ENCODE measurements at places on chromosomes 13 and 19.

DNA sequence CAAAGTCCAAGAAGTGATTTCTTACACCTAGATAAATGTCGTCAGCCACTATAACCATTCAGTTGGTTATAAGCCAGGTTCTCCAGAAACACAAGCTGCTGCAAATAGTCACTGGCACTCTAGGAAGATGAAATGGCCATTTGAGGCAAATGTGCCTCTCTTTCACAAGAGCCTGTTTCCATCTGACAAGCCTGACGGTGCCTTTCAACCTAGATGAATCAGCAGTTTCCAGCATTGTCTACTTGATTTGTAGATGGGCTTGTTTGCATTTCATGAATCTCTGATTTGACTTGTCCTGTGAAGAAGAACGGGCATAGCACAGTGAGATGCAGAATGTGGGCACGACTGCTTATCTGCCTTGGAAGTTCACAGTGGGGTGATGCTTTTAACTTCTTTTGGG, 327.2 kb downstream of the LMO7 start:
- DNase-seq = no peak

- no peak for DNase-seq
Measured at GRCh38 chr13:36829753-36830152, 10.7 kb downstream of the RFXAP start.

DNA sequence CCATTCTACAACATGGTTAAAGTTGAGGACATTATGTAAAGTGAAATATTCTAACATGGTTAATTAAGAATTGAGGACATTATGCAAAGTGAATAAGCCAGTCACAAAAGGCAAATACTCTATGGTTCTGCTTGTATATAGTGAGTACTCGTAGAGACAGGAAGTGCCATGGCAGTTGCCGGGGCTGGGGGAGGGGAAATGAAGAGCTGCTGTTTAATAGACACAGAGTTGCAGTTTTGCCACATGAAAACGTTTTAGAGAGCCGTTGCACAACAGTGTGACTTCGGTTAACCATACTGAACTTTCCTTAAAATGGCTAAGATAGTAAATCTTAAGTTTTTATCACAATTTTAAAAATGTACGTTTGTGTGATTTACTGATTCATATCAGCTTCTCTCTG, 176.9 kb downstream of the SHISA2 start:
- DNase-seq = peak; percentile 26

- no peak for DNase-seq
Measured at GRCh38 chr13:101773062-101773461, 320.6 kb downstream of the ITGBL1 start.

DNA sequence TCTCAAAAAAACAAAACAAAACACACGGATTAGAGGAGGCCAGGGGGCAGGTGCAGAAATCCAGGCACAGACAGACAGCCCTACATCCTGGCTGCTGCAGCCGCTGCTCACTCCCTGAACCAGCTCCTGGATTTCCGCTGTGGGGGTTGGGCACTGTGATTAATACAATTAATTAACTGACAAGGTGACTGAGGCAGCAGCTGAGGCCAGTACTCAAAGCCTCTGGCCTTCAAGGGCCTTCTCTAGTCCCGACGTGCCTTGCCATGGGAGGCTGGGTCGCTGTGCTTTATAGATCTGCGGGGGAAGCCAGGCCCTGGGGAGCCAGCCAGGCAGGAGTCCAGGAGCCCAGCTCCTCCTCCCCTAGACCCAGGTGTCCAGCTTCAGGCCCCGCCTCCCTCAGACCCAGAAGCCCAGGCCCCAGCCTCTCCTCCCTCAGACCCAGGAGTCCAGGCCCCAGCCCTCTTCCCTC, 4.6 kb downstream of the NECTIN2 start:
- no peak for DNase-seq

- no peak for DNase-seq
Measured at GRCh38 chr13:39186205-39186875, 148.1 kb downstream of the NHLRC3 start.

- no peak for DNase-seq
Measured at GRCh38 chr13:26989957-26990713, 181.5 kb downstream of the USP12 start.

DNA sequence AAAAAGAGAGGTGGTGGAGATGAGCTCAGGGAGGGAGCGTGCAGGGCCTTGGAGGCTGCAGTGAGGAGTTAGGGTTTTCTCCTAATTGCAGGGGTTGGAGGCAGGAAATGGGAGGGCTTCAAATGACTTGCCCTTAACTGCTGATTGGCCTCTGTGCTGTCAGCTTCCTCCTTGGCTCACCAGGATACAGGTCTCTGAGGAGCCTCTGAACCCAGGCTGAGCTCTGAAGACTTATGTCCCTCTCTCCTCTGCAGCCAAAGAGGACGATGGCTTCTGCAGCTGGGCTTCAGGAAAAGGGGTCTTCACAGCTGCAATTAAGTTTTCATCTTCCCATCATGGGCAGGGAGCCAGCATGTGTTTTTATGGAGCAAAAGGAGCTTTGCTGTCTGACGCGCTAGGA, 6.7 kb upstream of the RANBP3 start:
- no peak for DNase-seq

GRCh38 chr13:50129706-50130122, 114.5 kb downstream of the KCNRG start:
- DNase-seq = no peak

GRCh38 chr13:42028113-42028799, 20.2 kb upstream of the DGKH start:
- no peak for DNase-seq

DNA sequence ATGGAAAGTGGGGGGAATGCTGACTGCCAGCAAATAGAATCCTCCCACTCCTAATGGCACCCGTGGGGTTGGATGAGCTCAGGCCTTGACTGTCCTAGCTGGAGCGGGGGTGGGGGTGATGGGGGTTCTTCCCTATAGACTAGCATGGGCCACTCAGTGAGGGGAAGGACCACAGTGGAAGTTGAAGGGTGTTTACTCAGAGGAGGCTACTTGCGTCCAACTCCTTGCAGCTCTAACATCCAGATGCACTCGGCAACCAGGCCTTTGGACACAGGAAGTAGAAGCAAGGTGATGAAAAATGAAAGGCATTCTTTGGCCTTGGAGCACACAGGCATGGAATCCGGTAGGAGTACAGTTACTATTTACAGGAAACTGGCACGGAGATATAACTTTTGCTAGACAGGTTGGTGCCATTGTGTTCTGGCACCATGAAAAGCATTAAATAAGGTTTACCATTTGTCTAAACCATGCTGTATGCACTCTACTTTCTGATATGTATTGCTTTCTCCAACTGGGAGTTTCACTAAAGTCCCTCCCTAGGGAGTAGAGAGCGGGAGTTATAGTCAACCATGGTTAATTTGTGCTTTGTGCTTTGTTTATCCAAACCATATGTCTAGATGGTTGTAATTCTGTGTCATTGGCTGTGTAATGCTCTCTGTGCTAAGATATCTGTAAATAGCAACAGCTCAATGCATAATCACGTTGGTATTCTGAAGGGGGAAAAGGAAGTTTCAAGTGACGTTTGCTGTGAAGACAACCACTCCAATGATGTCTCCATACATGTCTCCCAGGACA, 125.3 kb downstream of the TSHZ3 start:
- no peak for DNase-seq

GRCh38 chr13:112052213-112052612, 14.7 kb upstream of the SOX1 start:
- no peak for DNase-seq

GRCh38 chr19:15129856-15130585, 22.8 kb downstream of the SYDE1 start:
- DNase-seq = peak; percentile 49

DNA sequence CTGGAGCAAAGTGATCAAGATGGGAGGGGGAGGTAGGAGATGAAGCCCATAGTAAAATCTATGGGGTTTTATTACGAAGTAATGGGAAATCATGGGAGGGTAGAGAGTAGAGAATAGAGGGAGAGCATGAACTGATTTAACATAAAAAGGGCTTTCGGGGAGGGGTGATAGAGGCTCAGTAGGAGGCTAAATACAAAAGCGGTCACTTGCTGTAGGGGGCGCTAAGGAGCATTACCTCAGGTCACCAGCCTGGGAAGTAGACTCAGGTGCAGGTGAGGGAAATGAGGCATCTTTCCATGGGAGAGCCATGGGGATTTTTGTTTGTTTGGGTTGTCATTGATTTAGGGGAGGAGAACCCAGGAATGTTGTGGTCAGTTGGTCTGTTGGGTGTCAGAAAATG, 14.1 kb downstream of the KRTDAP start:
- no peak for DNase-seq

DNA sequence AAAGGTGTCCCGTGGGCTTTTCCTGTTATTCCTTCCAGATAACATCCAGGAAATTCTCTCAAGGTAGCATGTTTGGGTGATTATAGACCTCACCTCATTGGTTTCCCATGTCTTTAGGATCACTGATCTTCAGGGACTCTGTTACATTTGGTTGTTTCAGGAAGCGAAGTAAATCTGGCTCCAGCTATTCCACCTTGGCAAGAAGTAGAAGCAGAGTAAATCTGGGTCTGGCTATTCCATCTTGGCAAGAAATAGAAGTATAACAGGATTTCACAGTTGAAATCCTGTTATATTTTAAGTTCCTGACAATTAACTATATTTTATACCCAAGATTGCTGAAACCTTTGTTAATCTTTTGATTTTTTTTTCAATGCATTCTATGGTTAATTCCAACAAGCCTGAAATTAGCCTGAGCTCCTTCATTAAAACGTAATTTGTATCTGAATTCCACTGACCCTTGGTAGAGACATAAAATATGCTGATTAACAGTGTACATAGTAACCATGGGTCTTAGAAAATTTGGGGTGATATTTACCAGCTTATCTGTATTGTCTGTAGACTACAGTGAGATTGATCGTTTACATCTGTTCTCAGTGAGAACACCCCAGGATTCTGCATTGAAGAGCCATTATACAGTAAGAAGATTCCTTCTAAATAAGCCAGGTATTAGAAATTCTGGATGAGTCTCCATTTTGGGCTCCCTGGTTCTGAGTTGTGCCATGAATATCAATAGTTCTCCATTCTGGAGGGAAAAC, 267.6 kb upstream of the SLITRK6 start:
- no peak for DNase-seq

- no peak for DNase-seq
Measured at GRCh38 chr19:49567861-49568441, 12.4 kb downstream of the NOSIP start.

Measured in stimulated activated CD4-positive, alpha-beta T cell treated with anti-CD3 and anti-CD28 coated beads, TNF-alpha, amount 100 ng/mL, for 24 hours (primary cell).